ENCODE measurements at places on chromosomes 16 and 17.

DNA sequence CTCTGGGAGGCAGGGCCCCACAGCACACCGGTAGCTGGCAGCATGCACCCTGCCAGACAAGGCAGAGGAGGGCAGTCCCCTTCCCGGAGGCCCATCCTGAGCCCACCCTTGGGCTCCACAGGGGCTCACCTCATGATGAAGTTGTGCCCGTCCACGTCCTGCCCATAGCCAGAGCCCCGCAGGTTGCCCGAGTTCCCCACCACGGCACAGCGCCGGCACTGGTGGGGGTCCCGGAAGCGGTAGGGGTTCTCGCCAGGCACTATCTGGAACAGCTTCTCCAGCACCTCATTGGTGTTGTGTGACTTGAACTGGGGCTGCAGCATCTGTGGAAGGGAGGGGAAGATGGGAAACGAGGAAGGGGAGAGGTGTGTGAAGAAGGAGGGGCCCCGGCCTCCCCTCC is 44.0 kb downstream of the ST3GAL2 start:
- DNase-seq: no peak

DNA sequence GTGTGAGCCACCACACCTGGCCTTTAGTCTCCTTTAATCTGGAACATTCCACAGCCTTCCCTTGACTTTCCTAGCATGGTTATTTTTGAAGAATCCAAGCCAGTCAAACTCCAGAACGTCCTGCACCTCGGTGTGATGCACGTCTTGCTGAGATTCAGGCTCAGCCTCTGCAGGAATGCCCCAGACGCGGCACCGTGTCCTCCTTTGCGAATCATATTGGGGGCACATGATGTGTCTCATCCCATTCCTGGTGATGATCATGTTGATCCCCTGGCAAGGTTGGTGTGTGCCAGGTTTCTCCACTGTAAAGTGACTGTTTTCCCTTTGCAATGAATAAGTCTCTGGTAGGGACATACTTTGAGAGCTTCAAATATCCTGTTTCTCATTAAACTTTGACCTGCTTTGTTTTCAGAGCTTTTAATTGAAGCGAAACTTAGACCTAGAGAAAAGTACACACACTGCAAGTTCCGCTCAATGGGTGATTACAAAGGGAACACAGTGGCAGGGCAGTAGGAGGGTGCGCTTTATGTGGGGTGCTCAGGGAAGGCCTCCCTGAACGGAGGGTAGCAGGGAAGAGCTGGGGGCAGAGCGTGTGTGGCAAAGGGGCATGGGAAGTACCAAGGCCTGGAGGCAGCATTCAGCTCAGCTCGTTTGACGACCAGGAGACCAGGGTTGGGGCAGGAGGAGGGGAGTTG is 9.6 kb upstream of the ATP2C2 start:
- DNase-seq: no peak

DNA sequence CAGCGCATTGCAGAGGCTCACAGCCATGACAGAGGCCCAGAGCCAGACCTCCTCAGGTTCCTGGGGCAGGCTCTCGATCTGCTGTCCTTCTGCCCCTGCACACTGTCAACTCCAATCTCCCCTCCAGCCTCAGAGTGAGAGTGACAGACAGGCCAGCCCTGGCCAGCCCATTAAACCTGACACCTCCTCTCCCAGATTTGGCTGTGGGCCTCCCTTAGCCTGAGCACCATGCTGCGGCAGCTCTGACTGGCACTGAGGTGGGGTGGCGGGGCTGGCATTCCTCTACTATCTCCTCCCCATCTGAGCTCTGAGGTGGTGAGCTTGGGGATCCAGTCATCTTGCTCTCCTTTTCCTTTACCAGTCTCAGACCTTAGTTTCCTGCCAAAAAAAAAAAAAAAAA is 15.5 kb upstream of the C1QL1 start:
- no peak for DNase-seq

GRCh38 chr17:78806451-78806850 is 24.4 kb upstream of the CYTH1 start:
- DNase-seq: no peak

DNA sequence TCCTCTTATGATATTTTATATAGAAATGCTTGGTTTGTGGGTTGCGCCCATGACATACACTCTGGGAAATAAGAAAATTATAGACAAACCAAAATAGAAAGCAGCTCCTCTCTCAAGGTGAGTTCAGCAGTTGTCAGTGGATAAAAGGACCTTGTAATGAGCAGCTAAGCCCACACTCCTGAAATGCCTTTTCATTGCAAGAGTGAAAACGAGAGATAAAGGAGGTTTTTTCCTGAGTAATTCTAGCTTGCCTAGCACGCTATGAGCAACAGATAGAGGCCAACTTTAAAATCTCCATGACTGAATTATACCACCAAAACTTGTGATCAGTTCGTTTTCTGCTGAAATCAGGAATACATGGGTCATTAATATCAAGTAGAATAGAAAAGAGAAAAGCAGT is 261.8 kb upstream of the CACNG5 start:
- DNase-seq: no peak

Data from NCI-H524 (cell line).